ENCODE measurements at places on chromosomes 16 and 17.

- no peak for DNase-seq
Measured at GRCh38 chr17:32693194-32693897, 183.6 kb downstream of the MYO1D start.

DNA sequence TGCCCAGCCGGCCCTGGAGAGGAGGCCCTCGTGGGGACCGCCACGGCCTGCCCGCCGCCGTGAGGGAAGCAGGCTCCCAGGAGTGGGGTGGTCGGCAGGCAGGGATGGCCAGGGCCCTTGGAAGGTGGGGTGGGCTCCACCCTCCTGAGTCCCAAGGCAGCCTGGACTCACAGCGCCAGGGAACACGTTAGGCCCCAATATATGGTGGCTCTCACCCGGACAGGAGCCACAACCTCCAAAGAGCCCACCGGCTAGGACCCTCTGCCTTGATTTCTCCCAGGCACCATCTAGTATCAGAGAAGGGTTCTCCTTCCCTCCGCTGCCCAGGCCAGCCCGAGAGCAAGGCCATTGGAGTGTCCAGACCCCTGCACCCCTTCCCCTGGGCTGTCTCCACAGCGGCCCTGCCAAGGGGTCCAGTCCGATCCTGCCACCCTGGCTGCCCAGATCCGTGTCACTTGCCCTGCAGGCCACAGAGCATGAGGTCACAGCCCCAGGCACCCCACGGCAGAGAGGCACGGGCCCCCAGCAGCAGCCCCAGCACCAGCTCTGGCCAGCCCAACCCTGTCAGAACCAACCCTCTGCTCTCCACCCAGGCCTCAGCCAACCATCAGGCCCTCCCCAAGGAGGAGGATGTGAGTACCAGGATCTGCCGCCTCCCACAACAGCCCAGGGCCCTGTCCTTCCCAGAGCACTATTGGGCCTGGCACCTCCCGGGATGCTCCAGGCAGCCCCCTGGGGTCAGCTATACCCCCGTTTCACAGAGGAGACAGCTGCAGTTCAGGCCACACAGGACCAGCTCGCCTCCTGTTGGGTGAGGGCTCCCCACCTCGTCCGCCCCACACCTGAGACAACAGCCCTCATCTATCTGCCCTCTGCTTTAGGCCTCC is 1.1 kb upstream of the AXIN1 start:
- DNase-seq, result no peak

- DNase-seq, result no peak
Measured at GRCh38 chr16:12757546-12757945, 46.1 kb downstream of the CPPED1 start.

DNA sequence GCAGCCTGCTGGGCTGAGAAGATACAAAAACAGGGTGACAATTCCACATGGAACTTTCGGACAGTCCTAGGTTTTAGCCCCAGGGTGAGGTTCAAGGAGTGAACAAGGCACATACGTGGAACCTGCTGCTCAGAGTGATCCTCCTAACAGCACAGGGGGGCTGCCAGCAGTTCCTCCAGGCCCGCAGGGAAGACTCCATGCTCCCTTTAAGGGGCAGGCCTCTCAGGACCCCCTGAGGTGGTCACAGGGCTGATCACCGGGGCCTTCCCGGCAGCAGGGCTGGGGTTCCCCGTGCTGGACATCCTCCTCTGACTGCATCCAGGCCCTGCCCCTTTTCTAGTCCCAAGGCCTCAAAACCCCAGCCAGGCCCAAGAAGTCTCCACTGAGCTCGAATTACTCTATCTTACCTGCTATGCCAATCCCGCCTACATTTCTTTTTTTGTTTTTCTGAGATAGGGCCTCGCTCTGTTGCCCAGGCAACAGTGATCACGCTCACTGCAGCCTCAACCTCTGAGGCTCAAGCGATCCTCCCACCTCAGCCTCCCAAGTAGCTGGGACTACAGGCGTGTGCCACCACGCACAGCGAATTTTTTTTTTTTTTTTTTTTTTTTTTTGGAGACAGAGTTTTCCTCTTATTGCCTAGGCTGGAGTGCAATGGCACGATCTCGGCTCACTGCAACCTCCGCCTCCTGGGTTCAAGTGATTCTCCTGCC is 10.4 kb downstream of the CANT1 start:
- DNase-seq, result no peak

- DNase-seq, result no peak
Measured at GRCh38 chr16:50801036-50801435, 59.1 kb downstream of the CYLD start.

GRCh38 chr17:78557598-78558039 is 19.6 kb downstream of the DNAH17 start:
- no peak for DNase-seq

DNA sequence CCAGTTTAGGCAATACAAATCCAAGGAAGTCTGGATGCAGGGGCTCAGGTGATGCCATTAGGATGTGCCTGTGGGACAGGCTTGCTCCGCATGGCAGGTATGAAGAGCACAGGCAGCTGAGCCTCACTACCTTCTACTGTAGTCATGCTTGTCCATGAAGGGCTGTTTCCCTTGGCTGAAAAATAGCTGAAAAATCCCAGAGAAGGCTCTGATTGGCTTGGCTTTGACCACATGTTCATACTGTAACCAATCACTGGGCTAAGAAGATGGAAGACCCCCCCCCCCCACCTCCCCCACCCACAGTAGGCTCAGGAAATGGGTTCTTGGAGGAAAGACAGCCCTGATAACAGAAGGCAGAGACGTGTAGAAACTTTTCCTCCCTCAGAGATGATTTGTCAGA is 66.5 kb upstream of the LGALS9 start:
- no peak for DNase-seq

DNA sequence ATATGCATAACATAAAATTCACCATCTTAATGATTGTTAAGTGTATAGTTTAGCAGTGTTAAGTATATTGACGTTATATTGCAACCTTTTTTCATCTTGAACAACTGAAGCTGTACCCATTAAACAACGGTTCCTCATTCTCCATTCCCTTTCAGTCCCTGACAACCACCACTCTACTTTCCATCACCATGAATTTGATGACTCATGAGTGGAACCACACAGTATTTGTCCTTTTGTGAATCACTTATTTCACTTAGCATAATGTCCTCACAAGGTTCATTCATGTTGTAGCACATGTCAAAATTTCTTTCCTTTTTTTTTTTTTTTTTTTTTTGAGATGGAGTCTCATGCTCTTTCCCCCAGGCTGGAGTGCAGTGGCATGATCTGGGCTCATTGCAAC is 46.0 kb downstream of the HOXB1 start:
- DNase-seq, result no peak
